LoVo (cell line): ENCODE measurements at places on chromosomes 11 and 22.

DNA sequence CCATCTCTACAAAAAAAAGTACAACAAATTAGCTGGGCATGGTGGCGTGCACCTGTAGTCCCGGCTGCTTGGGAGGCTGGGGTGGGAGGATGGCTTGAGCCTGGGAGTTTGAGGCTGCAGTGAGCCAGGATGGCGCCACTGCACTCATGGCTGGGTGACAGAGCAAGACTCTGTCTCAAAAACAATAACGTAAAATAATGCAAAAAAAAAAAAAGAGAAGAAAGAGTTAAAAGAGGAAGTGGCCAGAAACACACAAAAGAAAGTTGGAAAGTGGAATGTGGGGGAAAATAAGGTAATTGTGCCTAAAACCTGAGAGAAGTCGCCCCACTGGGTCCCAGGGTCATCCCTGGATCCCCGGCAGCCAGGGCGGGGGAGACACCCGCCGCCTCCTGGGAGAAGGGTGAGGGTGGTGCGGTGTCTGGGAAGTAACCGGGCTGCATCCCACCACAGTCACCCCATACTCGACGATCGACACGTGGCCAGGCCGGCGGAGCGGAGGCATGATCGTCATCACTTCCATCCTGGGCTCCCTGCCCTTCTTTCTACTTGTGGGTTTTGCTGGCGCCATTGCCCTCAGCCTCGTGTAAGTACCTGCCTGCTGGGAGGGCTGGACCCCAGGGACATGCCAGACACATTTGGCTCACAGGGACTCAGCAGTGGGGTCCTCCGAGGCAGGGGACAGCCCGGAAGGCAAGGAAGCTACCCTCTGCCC lies 8.1 kb downstream of the UPK3A start:
- no peak for DNase-seq

DNA sequence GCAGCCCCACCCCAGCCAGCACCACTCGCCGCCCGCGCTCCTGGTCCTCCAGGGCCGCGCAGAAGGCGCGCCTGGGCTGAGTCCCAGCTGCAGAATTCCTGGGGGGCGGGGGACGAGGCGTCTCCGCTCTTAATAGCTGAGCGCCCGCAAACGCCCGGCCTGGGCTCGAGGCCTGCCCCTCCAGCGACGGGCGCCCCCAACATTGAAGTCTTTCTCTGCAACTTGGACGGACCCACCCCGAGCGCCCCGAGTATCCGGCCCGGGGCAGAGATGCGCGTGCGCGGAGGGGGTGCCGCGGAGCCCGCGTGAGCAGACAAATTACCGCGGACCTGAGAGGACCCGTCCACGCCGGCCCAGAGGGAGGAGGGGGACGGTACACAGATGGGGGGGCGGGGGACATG lies 6.7 kb upstream of the SYT7 start:
- no peak for DNase-seq

DNA sequence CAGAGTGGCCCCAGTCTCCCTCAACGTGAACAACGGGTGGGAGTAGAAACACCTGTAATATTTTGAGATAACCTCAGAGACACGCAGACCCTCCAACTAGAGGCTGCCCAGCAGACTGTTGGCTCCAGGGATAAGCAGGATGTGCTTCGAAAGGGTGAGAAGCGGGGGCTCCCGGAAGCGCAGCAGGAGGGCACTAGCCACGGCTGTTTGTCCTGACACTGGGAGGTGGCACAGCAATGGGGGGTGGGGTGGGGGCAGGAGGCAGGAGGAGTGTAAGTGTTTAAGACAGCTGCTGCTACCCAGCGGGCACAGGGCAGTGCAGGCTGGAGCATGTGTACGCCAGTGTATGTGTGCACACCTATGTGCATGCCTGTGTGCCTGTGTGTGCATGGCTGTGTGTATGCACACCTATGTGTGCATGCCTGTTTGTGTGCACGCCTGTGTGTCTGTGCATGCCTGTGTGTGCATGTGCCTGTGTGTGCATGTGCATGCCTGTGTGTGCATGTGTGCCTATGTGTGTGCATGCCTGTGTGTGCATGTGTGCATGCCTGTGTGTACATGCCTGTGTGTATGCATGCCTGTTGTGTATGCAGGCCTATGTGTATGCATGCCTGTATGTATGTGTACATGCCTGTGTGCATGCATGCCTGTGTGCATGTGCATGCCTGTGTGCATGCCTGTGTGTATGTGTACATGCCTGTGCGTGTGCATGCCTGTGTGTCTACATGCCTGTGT lies 154.7 kb downstream of the SHANK2 start:
- no peak for DNase-seq

DNA sequence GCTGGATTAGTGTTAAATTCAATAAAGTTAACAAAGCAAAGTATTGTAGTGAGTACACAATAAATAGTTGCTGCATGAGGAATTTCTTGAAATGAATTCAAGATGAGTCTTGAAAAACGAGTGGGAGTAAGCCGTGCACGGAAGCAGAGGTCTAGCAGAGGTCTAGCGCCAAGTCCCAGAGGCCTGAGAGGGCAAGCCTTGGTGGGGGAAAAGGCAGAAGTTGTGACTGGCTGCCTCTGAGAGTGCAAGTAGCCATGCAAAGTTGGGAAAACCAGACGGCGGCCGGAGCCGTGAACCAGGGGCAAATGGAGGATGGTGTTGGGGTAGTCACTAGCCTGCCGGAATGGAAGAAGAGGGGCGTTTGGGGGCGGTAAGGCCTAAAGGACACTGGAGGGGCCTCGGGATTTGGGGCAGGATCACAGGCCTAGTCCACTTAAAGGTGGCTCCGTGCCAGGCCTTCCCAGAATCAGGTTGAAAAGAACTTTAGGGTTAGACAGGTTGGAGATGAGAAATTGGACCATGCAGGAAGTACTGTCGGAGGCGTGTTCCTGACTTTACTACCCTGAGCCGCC lies 379 bp upstream of the SLC3A2 start:
- DNase-seq: no peak

GRCh38 chr11:1391165-1392075 lies 1.7 kb downstream of the BRSK2 start:
- DNase-seq: no peak

DNA sequence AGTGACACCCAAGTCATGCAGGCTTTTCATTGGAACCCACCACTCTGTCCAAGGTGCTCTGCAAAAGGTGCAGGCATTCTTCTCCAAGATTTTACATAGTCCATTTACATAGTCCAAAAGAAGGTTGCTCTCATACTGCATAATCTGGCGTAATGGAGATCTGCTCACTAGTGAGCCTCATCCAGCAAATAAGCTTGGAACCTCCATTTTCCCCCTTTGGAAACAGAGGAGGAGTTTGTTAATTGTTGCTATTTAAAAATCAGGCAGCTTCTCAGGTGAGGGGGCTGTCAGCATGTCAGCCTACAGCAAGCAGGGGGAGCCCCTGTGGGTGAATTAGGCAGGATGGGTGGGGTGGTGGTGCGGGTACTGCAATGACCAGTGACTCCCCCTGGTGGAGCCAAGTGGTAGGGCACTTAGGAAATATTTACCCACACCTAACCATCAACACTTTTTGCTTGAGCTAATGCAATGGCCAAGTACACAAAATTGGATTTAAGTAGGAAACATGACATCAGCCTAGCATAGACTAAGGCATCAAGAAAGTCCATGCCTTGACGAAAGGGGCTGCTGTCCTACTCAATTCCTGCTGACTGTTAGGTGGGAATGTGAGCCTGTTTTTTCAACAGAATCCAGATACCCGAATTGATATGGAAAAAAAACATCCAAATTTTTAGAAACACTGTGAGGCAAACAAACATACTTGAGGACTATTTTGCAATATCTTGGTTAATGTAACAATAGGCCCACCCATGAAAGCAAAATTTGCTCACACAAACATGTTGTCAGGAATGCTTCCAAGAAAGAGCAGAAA lies 64.5 kb downstream of the AMBRA1 start:
- peak; percentile 56 for DNase-seq

DNA sequence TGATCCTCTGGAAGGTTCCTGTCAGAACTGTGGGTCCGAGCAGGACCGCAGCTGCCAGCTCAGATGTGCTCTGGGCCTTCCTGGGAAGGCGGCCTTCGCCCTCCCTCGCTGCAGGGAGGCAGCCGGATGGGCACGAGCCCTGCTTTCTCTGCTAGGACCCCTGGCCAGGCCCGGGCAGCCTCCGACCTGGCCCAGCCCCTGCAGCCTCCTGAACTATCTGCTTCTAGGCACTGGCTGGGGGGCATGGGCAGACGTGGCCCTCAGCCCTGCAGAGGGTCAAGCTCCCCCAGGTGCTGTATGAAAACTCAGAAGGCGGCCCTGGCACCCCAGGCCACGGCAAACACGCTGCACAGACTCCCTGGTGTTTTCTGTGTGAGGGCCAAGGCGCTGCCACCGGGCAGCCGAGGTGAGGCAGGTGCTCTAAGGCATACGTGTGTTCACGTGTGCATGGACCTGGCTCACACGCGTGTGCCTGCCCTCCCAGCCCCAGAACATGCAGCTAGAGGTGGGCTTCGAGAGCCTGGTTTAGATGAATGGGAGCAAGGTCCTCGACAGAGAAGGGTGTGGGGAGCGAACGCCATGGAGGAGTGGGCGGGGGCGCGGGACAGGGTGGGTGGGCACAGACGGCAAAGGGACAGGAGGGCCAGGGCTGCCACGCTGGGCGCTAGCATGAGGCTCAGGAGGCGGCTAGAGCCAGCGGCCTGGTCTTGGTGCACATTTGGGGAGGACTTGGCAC lies 4.3 kb downstream of the LRFN4 start:
- no peak for DNase-seq

- DNase-seq: no peak
These were observed 12.2 kb upstream of the NNMT start for GRCh38 chr11:114284021-114284420.

GRCh38 chr22:19754701-19755144 lies 5.9 kb upstream of the TBX1 start:
- DNase-seq: no peak

DNA sequence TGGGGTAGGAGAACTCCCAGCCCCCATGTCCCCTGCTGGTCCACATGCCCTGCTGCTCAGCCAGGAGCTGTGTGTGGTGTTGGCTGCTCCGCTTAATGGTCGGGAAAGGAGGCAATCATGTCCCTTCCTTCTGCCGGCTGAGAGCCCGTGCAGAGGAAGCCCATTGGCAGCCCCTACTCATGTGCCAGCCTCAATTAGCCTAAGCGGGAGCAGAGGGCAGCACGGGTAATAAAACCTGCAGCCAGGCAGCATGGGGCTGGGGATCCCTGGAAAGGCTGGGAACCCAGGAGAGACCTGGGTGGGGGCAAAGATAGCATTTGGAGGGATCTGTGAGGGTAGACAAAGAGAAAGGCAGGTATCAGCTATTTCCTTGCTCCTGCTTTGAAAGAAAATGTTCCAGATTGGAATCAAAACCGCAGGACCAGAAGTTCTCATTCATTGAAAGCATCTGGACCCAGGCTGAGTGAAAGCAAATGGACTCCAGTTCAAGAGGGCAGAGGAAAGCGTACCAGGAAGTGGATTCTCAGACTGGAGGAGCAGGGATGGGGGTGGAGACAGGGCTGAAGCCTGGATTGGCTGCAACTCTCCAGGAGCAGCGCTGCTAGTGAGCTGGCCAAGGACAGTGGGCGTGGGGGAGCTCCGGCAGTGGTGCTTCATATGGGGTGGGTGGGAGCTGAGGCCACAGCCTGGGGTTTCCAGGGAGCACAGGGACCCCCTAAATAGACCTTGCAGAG lies 103.4 kb upstream of the NECTIN1 start:
- no peak for DNase-seq

DNA sequence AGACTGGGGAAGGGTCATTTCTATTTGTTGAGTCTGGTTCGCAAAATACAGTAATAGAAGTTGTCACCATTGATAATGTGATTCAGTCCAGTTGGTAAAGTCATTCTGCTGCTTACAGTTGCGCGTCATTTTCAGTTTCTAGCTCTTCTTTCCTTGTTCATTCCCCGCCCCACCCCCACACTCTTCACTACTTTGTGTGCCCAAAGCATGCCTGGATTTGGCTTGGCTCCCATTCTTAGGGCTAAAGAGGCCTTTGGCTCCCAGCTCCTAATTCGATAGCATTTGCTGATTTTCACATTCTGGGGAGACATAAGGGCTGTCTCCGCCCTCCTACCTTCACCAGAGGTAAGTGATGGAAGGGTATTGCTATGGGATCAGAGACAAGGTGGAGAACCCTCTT lies 43.0 kb downstream of the CECR2 start:
- no peak for DNase-seq

GRCh38 chr11:108224911-108225786 lies 2.3 kb downstream of the ATM start:
- DNase-seq: no peak

DNA sequence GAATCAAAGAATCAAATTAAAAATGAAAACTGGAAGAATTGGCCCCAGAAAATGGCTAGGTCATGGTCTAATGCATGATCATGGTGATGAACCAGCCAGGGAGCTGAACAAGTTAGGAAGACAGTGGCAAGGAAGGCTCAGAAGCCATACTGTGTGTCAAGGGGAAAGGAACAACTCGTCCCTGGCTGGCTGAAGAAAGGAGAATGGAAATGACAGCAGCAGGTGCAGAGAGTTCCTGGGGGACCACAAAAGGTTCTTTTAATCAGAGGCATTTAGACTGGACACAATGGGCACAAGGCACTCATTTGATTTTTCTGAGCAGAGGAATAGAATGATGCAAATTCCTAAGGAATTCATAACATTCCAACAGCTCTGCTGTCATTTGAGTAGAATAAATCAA lies 209.9 kb downstream of the LARGE1 start:
- DNase-seq: no peak

- DNase-seq: no peak
These were observed 27.9 kb upstream of the RIC3 start for GRCh38 chr11:8196749-8197148.

- no peak for DNase-seq
These were observed 305.3 kb downstream of the ETS1 start for GRCh38 chr11:128282053-128282452.

DNA sequence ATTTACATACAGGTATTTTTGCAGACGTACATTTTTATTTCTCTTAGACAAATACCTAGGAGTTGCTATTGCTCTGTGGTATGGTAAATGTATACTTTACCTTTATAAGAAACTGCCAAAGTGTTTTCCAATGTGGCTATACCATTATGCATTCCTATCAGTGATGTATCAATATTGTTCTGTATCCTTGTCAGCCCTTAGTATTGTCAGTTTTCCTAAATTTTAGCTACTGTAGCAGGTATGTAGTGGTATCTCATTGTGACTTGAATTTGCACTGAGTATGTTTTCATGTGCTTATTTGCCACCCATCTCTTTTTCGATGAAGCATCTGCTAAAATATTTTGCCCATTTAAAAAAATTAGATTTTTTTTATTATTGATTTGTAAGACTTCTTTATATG lies 37.0 kb downstream of the CLPB start:
- DNase-seq: no peak
